Stimulated activated CD8-positive, alpha-beta memory T cell treated with anti-CD3 and anti-CD28 coated beads, Interleukin-15, amount 100 ng/mL, for 24 hours (primary cell): ENCODE measurements at places on chromosomes 7 and 10.

- DNase-seq = no peak
Observed at GRCh38 chr10:14039968-14040668, 290.6 kb downstream of the FRMD4A start.

GRCh38 chr7:45982907-45983719 lies 62.0 kb upstream of the IGFBP3 start:
- no peak for DNase-seq

DNA sequence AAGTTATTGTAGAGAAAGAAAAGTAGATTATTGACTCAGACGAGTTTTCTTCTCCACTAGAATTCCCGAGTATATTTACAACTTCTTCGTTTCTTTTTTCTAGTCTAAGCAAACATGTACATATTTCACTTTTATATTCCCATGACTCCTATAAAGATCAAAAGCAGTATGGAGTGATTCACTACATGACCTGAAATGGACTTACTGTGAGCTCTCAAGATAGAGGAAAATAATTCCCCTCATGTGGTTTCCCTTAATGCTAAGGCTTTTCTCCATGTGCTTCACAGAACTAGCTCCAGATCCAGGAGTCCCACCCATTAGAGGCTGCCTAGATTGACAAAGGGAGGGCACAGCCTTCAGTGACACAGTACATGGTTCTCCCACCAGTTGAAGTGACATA lies 823.1 kb upstream of the LRRTM3 start:
- DNase-seq = no peak

- no peak for DNase-seq
Observed at GRCh38 chr7:103432712-103433111, 13.3 kb downstream of the SLC26A5 start.

- DNase-seq = no peak
Observed at GRCh38 chr10:68095153-68095552, 14.1 kb upstream of the MYPN start.

- DNase-seq = no peak
Observed at GRCh38 chr10:55098452-55098851, 297.4 kb upstream of the PCDH15 start.

GRCh38 chr7:55413442-55413841 lies 48.3 kb downstream of the LANCL2 start:
- DNase-seq = no peak

DNA sequence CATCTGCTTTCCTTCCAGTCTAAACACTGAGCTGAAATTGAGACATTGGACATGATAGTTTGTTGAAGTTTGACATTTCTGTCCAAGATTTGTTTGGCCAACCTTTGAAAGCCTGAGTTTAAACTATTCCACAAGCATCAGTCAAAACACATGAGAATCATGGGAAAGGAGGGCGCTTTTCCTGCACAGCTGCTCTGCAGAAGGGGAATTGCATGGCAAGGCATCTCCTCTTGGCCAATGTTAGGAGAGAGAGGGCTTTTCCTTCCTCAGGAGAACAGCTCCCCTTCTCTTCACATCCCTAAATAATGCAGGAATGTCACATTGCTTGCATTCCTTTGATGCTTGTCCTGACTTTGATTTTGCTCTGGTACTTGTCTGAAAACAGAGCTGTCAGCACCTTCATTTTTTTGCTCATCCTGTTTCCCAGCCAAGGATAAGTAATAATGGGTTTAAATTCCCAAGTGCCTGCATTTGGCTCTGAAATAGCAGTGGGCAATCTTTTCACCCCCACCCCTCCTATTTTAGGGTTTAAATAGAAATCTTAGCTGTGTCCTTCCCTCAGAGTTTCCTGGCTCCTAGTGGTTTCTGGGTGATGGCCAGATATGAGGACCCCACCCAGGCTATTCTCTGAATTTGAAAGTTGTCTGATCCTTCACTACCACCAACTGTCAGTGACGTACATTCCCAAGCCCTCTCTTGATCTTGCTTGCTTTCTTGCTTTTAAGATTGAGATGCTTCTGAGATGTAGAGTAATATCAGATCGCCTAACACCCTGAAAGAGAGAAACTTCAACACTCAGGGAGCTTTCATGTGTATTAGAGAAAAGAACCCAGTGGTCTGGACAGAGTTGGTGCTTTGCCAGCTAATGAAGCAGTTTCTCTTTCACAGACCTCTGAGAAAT lies 75.2 kb upstream of the NPVF start:
- DNase-seq = no peak

DNA sequence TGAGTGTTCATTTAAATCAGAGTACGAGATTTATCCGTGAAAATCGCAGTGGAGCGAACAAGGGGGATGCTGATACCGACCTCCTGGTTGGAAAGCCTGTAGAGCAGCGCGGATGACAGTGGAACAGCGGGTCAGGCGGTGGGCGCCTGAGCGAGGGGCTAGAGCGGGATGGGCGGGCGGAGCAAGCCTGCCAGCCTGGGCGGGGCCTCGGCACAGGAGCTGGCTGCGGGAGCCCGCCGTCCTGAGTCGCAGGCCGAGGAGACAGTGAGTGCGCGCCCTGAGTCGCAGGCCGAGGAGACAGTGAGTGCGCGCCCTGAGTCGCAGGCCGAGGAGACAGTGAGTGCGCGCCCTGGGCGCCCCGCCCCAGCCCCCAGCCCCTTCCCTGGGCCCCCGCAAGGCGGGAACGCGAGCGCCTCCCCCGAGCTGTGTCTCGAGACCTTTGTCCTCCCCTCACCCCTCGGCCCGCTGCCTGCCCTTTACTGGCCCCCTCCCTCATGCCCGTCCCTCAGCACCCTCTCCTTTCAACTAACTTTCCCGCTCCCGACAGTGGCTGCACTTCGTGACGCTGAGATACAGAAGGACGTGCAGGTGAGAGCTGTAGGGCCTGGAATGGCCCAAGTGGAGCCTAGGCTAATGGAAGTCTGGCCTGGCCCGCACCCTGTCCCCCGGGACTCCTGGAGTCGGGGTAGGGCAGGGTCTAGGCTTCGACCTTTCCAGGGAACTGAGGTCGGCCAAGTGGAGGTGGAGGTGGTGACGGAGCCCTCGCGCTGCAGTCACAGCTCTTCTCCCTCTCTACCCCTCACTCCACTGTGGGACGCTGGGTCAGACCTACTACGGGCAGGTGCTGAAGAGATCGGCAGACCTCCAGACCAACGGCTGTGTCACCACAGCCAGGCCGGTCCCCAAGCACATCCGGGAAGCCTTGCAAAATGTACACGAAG lies at the start of gene AS3MT:
TSS of gene AS3MT (plus strand) at position 213 of the 941 bp plus-strand sequence. CDS start at position 336, 123 bp downstream.
- DNase-seq = peak; percentile 0

DNA sequence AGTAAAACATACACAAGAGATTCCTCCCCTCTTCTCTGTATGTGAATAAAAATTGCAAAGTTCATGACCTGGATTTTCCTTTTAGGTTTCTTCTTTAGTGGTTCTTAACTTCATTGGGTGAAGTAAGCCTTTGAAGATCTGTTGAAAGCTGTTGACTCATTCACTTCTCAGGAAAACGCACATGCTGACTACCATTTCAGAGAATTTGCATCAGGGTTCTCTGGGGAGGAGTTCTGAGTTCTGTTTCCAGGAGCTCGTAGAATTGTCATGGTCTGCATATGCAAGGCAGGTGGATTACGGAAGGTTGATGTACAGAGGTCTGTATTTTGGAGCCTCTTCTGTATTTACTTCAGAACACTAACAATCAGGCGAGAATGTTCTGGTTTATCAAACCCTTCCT lies 962 bp upstream of the SLC26A4 start:
- no peak for DNase-seq

- no peak for DNase-seq
Observed at GRCh38 chr7:123211545-123211944, 11.8 kb upstream of the SLC13A1 start.
